ENCODE measurements at places on chromosomes 4 and X. TPM values are rescaled to one million over a fixed set of nuclear protein-coding genes. Genes with fewer than 3 reads are reported as not detected.

The RIPPLY1 gene
- not detected for polyA plus RNA-seq

The ASMT gene
- not detected for polyA plus RNA-seq

The TDO2 gene
- polyA plus RNA-seq: 0.19 TPM

The TCEAL3 gene
- 21.9 TPM for polyA plus RNA-seq

The TMEM156 gene
- 0.82 TPM for polyA plus RNA-seq

The ARMCX4 gene
- 4.2 TPM for polyA plus RNA-seq

The SMIM31 gene
- polyA plus RNA-seq: not detected

The IQCM gene
- not detected for polyA plus RNA-seq

The OTC gene
- not detected for polyA plus RNA-seq

The FGFBP2 gene
- not detected for polyA plus RNA-seq

The NAA11 gene
- not detected for polyA plus RNA-seq

The RNF128 gene
- 3.0 TPM for polyA plus RNA-seq

The DGAT2L6 gene
- polyA plus RNA-seq: not detected

DNA sequence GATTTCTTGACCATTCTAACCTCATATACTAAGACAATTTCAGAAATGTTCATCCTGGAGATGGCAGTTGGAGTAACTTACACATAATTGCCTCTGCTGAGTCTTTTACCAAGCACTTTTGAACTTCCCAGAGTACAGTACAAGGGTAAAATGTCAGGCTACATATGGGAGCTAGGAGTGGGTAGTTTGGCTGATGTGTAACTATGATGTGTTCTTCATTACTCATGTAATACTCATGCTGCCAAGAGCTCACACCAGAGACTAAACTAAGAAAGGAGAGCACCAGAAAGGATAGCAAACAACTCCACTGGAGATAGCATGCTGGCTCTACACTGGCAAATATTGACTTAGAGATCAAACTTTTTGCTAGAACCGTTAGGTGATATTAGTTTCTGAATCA, 194.0 kb downstream of the PDGFRA start:
- peak; percentile 59 for DNase-seq

GRCh38 chrX:150438165-150438564, 75.0 kb downstream of the MAMLD1 start:
- peak; percentile 45 for DNase-seq

- DNase-seq: no peak
These were observed 440.4 kb upstream of the ZFP42 start for GRCh38 chr4:187555174-187555573.

DNA sequence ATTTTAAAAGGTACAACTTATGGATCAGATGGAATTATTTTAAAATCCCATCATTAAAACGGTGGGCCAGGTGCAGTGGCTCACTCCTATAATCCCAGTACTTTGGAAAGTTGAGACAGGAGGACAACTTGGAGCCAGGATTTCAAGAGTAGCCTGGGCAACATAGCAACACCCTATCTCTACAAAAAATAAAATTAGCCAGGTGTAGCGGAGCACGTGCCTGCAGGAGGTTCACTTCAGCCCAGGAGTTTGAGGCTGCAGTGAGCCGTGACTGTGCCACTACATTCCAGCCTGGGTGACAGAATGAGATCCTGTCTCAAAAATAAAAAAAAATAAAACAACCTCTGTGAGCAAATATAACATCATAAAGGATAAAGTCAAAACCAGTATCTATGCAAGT, 11.4 kb downstream of the ADH5 start:
- DNase-seq: no peak

DNA sequence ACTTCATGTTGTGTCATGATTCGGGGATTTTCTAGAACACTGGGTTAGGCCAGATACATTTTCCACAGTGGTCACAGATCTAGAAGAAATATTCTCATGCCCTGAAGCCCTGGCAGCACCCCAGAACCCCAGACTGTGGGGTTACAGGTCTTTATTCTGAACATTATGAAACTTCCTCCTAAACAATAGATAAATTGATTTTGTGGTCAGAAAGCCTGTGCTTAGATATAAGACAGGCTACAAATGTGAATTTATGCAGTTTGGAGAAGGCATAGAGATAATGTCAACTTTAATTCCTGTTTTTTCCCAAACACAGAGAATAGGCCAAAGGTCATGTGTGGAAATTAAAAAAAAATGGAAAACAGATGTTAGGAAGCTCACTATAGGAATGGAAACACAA, 492.9 kb downstream of the SPRY1 start:
- DNase-seq: no peak

GRCh38 chrX:30938295-30938694, 49.2 kb upstream of the TAB3 start:
- DNase-seq: no peak

GRCh38 chrX:41824551-41824950, 98.8 kb downstream of the CASK start:
- DNase-seq: peak; percentile 71

DNA sequence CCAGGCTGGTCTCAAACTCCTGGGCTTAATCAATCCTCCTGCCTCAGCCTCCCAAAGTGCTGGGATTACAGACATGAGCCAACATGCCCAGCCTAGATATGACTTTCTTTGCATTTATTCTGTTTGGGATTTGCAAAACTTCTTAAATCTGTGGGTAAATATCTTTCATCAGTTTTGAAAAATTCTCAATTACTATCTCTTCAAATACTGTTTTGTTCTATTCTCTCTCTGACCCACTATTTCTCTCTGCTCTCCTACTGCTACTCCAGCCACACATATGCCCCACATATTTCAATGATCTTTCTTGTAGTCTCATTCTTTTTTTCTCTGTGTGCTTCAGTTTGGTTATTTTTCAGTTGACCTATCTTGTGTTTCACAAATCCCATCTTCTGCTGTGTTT, 205.1 kb downstream of the CHIC2 start:
- DNase-seq: no peak

DNA sequence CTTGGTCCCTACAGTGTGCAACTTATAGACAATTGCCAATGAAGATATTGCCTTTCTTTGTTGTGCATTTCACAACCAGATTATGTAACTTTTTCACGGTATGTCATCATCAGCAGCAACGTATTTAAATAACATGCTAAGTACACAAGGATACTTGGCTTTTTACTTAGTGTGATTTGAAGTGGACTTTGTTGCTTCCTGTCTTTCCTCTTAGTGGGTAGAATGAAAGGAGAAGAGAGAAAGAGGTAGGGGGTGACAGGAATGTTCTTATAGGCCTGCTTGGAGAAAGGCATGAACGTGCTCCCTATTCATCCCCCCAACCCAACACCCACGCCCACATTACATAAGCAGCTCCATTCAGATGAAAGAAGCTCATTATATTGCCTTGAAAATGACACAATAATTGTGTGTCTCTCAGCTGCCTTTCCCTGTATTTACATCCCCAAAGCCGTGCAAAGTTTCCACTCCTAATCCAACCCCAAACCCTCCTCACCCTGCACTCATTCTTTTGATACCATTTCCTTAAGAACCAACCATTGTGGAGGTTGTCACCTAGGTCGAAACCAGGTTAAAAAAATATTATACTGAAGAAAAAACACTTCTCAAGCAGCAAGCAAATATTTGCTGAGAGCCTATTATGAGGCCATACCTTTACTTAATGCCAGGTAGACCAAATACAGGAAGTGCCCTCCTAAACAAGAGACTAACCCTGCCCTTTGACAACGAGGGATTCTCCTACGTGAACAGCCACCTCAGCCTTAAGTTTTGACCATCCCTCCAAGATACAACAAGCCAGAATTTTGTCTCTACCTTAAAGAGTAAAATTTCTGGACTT, 25.2 kb upstream of the GK start:
- DNase-seq: no peak

- peak; percentile 17 for DNase-seq
These were observed 420.1 kb upstream of the INTU start for GRCh38 chr4:127212701-127213100.

GRCh38 chr4:98098764-98099163, 44.5 kb downstream of the STPG2 start:
- DNase-seq: no peak

GRCh38 chr4:3814053-3814570, 47.9 kb downstream of the ADRA2C start:
- no peak for DNase-seq

DNA sequence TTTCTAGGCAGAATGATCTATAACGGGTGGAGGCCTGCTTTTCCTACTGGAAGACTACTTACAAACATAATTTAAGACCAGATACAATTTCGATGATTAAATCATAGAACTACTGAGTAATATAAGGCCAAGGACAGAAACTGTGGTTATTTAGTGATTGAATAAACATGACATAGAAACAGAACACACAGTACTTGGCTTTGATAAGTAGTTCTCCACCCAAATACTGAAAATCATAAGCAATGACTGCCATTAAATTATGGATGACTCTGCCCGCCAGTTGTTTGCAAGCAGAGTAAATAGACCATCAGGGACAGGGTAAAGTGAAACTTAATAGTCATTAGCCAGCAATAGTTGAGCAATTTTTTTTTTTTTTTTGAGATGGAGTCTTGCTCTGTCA, 17.2 kb upstream of the SMIM14 start:
- DNase-seq: peak; percentile 10

GRCh38 chr4:145340071-145340675, 141.5 kb upstream of the SMAD1 start:
- DNase-seq: no peak

GRCh38 chr4:8200302-8200975, 1.3 kb downstream of the SH3TC1 start:
- peak; percentile 31 for DNase-seq

DNA sequence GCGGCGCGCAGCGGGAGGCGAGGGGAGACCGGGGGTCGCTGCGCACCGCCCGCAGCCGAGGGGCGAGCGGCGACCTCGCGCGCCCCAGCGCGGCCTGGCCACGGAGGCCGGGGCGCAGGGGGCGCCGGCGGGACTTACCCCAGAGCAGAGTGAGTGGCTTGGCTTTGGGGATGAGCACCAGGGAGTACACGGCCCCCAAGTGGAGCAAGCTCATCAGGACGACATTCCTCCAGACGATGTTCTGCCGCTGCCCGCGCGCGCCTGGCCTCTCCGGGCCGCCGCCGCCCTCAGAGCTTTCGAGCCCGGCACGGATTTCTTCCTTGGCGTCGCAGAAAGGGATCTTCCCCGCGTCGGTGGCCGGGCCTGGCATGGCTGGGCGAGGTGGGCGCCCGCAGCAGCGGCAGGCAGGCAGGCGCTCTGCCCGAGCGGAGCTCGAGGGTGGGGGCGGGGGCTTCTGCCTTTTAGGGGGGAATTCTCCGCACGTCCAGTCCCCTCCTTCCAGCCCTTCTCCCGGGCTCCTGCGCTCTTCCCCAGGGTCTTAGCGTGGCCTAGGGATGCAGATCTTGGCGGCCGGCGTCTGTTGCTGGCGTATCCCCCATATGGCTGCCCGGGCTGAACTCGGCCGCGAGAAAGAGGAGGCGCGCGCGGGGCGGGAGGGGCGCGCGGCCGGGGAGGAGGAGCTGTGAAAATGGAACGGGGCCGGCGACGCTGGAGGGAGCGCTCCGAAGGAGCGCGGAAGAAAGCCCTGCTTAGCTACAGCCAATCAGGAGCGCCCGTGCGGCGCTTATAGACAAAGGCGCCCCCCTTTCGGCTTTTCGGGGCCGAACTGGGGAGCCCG, at the start of gene SCD5:
TSS of gene SCD5 (minus strand) at position 629 of the 838 bp plus-strand sequence. CDS start at position 370, 259 bp downstream.
- peak; percentile 82 for DNase-seq

GRCh38 chr4:35734381-35735098, 509.8 kb downstream of the ARAP2 start:
- no peak for DNase-seq

GRCh38 chr4:96097040-96097607, 257.2 kb downstream of the PDHA2 start:
- no peak for DNase-seq

GRCh38 chr4:122099896-122100295, 52.2 kb upstream of the BLTP1 start:
- DNase-seq: peak; percentile 89

GRCh38 chr4:168836490-168836889, 173.6 kb downstream of the CBR4 start:
- DNase-seq: no peak

GRCh38 chrX:16807976-16808542, 21.8 kb downstream of the TXLNG start:
- DNase-seq: peak; percentile 68

DNA sequence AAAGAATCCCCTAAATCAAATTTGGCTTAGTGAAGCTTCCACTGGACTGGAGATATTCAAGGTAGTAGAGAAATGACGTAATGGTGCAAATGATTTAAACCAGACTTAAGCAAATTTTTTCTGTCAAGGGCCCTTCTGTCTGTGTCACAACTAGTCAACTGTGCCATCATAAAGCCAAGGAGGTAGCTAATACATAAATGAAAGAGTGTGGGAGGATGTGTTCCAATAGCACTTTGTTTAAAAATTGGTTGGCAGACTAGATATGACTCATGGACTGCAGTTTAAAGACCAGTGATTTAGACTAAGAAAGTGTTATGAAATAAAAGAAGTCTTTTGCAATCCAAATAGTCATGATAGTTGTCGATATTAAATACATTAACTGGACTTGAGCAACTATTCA, 24.3 kb upstream of the TEX13C start:
- DNase-seq: peak; percentile 32

GRCh38 chr4:18185491-18185890, 163.9 kb upstream of the LCORL start:
- no peak for DNase-seq

DNA sequence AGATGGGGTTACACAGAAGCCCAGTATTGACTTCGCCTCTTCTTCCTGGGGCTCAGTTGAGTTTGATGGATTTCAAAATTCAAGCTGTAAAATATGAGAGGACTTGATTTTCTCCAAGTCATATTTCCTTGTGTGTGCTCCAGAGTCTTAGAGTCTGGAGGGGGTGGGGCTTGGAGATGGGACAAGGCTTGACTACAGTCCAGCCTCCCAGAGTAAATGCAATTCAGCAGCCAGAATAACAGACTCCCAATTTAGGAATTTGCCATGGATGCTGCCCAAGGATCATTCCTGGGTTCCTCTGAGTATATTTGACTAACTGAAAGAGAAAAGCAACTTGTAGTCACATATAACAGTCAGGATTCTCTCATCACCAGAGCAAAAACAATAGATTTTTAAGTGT, 53.7 kb upstream of the RBPJ start:
- peak; percentile 53 for DNase-seq

DNA sequence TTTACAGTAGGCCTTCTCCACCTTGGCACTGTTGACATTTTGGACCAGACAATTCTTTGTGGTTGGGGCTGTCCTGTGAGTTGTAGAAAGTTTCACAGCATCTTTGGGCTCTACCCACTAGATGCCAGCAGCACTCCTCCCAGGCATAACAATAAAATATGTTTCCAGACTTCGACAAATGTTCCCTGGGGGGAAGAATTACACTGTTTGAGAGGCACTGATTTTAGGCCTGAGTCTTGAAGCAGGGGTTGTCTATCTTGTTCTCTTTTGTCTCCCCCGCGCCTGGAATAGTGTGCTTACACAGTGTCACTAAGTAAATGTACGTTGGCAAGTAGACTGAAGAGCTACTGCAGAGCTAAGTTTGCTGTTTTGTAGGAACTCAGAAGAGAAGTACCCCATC, 254.4 kb upstream of the BOD1L1 start:
- DNase-seq: no peak

- no peak for DNase-seq
These were observed 98.8 kb downstream of the SOWAHB start for GRCh38 chr4:76799140-76799539.

All from IMR-90 (cell line).